Left kidney (tissue), 8 donors: ENCODE measurements at places on chromosomes 11 and 22.

DNA sequence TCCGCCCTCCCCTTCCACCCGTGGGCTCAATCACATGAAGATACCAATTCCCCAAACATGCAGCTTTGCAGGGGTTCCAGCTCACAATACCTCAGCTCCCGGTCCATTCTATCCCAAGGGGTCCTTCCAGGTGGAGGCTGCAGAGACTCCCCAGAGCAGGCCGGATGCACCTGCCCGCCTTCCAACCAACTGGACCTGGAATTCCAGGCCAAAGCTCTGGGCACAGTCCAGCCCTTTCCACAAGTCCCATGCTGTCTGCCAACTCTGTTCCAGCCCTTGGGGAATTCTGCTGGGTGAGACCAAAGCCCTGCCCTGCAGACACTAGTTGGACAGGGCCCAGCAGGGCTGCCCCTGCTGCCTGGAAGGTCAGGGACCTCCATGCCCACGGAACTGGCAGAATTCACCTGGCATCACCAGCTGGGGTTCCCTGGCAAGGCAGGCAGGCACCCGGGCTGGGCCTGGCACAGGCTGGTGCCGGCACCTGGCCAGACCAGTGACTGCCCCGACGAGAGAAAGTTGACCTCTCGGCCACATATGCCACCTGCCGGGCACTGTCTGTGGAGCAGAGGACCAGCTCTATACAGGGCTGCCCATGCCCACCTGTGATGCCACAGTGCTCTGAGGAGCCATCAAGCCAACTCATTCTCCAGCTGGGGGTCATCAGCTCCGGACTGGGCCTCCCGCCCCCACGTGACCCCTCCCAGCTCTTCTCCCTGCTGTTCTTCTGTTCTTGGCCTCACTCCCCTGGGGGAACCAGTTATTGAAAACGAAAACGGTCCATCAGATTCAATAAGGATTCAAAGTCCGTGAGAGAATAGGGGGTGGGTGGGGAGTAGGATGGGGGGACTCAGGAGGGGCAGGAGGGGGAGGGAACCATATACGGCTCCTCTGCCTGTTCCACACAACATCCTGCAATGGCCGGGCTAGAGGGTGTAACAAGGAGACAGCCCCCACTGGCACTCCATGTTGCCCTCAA, 4.7 kb downstream of the SYT7 start:
- no peak for DNase-seq

DNA sequence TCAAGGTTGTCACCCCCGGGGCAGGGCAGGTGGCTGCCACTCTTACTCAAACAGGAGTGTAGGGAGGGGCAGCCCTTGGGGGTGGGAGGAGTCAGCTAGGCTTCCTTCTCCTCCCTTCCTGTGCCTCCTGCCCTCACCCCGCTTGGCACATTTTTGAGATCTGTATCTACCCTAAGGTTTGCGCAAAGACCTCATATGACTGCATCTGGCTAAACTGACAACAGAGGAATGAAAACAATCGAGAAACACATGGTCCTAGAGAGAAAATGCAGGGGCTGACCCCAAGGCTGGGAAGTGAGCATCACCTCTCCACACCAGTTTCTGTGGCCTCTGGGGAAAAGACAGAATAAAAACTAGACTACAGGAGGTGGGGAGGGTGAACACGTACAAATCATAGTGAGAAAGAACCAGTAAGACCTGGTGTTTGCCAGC, 28.1 kb downstream of the IGSF9B start:
- no peak for DNase-seq

GRCh38 chr22:39808081-39808480, 85.5 kb downstream of the ENTHD1 start:
- DNase-seq = no peak

DNA sequence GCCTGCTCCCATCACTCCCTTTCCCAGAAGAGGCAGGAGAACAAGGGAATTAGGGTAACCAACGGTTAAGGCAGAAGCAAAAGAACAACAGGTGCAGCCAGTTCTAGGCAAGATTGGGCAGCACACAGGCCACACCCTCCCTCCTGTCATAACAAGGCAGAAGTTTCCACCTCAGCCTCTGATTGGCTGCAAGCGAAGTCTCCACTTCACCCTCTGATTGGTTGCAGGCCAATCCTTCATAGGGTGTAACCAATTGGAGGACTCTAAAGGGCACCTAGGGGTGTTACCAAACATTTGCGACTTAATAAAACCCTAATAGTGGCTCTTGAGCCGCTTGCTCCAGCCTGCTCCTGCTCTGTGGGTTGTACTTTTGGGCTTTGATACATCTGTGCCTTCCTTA, 153.8 kb downstream of the CACNA1I start:
- DNase-seq = no peak

- no peak for DNase-seq
Measured at GRCh38 chr11:25068451-25068850, 571.6 kb downstream of the LUZP2 start.

DNA sequence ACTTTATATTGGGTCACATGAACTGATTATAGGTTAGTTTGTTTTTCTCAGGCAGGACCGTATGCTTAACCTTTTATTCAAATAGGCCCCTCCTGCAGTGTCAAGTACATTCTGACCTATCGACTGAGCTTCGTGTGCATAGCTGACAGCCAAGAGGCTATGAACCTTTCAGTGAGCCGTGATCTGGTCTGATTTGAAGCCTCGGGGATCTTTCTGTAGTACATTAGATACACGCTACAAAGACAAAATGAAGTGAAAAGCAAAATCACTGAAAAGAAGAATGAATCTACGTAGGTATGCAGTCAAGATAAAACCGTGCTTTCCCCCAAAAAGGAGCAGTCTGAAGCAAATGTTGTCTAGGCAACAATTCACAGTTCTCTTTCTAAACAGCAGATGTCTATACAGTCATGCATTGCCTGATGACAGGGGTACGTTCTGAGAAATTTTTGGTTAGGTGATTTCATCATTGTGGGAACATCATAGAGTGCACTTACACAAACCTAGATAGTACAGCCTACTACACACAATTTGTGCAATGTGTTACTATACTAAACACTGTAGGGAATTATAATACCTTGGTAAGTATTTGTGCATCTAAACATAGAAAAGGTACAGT, 18.1 kb downstream of the JHY start:
- DNase-seq = no peak

- DNase-seq = no peak
Measured at GRCh38 chr11:133988686-133989410, 32.1 kb upstream of the IGSF9B start.

DNA sequence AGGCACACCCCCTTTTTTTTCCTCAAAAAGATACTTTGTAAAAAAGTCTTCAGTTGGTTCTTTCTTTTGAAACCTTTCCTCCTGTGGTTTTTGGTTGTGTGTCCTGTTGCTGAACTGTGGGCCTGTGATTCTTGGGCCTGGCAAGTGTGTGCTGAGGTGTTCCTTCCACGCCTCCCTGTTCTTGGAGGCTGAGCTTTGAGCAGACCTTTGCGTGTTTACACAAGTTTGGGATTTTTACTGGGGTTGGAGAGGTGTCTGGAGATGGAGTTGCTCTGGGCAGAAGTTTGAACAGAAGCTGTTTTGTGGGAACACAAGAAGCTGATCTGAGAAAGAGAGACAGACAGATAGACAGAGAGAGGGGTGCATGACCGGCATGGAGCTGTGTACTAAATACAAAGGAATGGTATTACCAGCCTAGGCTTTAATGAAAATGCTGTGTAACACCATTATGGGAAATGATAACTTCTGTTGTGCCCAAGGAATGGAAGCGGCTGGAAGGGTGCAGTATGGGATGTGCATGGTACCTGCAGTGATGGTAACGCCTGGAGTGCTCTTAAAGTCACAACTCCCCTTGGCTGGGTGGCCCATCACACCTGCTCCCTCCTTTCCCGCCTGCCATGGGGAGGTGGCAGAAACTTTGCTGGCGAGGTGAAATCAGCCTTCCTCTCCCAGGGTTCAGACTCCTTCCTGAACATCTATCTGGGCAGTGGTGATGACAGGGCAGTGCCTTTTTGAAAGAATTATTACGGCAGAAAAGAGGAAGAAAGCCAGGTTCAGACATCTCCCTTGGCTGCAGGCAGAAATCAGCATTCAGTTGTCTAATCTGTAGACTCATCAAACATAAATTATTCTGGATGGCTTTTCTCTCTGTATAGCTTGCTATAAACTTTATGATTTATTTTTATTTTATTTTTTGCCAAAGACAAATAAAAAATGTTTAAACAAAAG, 70.4 kb downstream of the LDLRAD3 start:
- DNase-seq = no peak

GRCh38 chr22:44554411-44554810, 56.4 kb upstream of the RTL6 start:
- no peak for DNase-seq

- DNase-seq = no peak
Measured at GRCh38 chr11:69075421-69076128, 26.8 kb downstream of the TPCN2 start.

GRCh38 chr11:13958641-13959400, 3.7 kb upstream of the SPON1 start:
- DNase-seq = no peak

- no peak for DNase-seq
Measured at GRCh38 chr11:75780888-75781287, 12.3 kb downstream of the DGAT2 start.

GRCh38 chr11:132402071-132402684, 1031.8 kb downstream of the NTM start:
- DNase-seq = peak; percentile 62

DNA sequence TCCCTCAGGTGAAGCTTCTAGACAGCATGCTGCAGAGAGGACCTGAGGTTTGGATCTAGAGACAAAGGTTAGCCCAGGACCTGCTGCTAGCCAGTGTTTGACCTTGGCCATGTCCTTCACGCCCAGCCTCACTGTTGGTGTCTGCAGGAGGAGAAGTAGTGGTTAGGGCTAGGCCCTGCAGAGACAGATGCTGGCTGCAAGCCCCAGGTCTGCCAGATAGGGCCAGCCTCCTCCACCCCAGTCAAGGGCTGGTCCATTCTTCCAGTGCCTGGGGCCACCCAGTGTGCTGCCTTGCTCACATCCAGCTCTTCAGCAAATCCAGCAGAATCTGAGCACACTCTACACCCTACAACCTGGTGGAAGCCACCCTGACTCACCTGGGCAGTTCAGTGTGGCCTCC, 21.5 kb upstream of the MIEF1 start:
- DNase-seq = no peak

- peak; percentile 94 for DNase-seq
Measured at GRCh38 chr11:10933455-10934292, 75.8 kb upstream of the ZBED5 start.

- DNase-seq = no peak
Measured at GRCh38 chr22:27406389-27406861, 395.1 kb downstream of the MN1 start.

- DNase-seq = no peak
Measured at GRCh38 chr22:24304062-24304675, 33.5 kb downstream of the SPECC1L start.

GRCh38 chr11:68051191-68052136, 12.6 kb downstream of the TCIRG1 start:
- no peak for DNase-seq

GRCh38 chr11:118258410-118258809, 5.7 kb downstream of the MPZL2 start:
- DNase-seq = no peak

- no peak for DNase-seq
Measured at GRCh38 chr11:114166897-114167323, 107.4 kb downstream of the ZBTB16 start.

DNA sequence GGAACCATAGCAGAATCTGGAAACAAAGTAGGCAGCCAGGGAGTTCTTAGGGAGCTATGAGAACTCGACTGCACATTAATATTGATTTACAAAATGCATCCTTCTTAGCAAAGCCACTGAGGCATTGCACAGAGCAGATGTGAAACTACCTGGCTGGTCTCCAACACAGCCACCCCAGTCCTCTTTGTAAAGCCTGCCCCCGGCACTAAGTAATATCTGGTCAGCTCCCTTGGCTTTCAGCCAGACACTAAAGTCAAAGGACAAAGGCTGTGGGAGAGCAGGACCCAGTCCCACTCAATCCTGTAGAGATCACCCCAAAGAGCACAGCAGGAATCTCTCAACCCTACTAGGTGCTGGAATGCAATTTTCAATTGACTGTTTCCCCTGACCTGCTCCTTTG, 12.8 kb downstream of the XRRA1 start:
- no peak for DNase-seq

DNA sequence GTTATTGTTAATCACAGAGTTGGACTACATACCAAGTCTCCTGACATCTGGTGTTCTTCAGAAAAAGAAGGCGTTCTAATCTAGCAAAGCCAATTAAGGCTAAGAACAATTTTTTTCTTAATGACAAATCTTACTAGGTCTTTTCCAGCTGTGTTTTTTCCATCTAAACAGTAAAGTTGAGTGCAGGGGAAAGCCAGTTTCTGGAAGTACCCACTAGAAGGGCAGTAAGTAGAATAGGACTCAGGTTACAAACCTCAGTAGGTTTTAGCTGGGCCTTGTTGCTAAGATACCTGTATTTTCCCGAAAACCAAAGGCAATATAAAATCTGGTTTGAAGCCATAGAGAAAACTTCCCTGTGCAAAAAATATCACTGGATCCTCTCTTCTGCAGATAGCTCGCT, 351.9 kb downstream of the ETS1 start:
- peak; percentile 42 for DNase-seq

- DNase-seq = no peak
Measured at GRCh38 chr11:116122697-116123472, 618.7 kb upstream of the CADM1 start.

DNA sequence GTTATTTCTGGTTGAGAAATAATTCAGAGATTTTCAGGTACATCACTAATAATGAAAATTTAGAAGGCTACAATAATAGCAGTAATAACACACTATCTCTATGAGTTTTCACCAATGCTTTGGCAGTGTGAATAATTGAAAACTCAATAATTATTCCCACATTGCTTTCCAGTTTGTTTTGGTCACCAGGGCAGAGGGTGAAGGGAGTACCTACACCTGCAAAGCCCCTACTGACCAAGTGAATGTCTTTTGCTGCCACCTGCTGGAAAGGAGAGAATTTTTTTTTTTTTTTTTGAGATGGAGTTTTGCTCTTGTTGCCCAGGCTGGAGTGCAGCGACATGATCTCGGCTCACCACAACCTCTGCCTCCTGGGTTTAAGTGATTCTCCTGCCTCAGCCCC, 3.2 kb downstream of the NELL1 start:
- DNase-seq = no peak

DNA sequence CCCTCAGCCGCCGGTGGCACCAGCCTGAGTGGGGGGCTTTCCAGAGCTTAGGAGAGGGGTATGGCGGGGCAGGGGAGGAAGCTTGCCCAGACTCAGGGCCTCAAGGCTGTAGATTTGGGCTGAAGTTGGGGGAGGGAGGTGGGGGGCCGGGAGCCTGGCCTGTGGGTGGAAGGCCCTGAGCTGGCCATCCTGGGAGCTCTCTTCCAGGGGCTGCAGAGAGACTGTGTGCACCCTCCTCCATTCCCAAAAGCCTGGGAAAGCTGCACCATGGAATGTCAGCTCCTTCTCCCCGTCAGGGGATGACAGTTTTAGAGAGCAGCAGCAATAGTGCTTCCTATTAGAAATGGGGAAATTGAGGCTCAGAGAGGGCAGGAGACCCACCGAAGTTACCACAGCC, 1.0 kb downstream of the SYT12 start:
- DNase-seq = no peak

DNA sequence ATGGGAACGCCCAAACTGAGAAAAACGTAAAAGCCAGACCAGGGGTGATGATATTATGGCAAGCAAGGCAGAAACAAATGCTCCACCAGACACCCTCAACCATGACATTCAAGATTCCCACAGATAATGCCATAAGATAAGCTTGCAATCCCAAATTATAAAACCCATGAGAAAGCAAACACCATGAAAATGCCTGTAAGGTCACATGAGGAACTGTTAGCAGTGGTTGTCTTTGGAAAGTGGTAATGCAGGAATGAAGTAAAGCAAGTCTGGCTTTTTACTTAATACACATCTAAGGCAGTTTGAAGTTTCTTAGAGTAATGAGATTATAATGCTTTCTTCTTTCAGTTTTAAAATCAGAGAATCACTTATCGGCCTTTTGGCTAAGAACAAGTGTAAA, 111.0 kb downstream of the MN1 start:
- no peak for DNase-seq
